ENCODE measurements at places on chromosomes 5 and 9. TPM values are rescaled to one million over a fixed set of nuclear protein-coding genes. Genes with fewer than 3 reads are reported as not detected.

Gene IFNK
- not detected for total RNA-seq

Gene HRH2
- total RNA-seq, result 1.9 TPM

Gene FOXD4L3
- total RNA-seq, result not detected

Gene NUTM2G
- total RNA-seq, result not detected

Gene AHRR
- 8.6 TPM for total RNA-seq

Gene HMGCS1
- total RNA-seq, result 146 TPM

Gene KIF27
- total RNA-seq, result 3.0 TPM

Gene SLCO4C1
- 0.22 TPM for total RNA-seq

Gene PPP3R2
- not detected for total RNA-seq

Gene ST8SIA4
- total RNA-seq, result 0.59 TPM

GRCh38 chr9:131405428-131405827, 11.5 kb downstream of the PRRC2B start:
- DNase-seq, result peak; percentile 95

- no peak for DNase-seq
These were observed 337.7 kb downstream of the PLK2 start for GRCh38 chr5:58122157-58122556.

DNA sequence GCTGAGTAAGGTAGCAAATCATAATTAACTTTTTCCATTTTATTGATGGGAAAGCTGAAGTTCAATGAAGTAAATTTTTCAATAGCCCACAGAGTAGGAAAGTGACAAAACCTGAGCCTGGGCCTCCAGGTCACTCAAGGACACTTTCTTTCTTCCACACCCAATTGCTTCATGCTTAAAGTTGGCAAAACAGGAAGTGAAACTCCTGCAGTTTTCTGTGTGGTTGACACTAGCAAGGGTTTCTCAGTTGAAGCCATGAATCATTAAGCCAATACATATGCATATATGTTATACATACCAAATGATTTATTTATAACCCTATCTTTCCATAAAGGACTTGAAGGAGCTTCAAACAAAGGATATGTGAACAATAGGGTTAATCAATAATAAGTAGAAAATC, 13.9 kb downstream of the TLR4 start:
- no peak for DNase-seq

DNA sequence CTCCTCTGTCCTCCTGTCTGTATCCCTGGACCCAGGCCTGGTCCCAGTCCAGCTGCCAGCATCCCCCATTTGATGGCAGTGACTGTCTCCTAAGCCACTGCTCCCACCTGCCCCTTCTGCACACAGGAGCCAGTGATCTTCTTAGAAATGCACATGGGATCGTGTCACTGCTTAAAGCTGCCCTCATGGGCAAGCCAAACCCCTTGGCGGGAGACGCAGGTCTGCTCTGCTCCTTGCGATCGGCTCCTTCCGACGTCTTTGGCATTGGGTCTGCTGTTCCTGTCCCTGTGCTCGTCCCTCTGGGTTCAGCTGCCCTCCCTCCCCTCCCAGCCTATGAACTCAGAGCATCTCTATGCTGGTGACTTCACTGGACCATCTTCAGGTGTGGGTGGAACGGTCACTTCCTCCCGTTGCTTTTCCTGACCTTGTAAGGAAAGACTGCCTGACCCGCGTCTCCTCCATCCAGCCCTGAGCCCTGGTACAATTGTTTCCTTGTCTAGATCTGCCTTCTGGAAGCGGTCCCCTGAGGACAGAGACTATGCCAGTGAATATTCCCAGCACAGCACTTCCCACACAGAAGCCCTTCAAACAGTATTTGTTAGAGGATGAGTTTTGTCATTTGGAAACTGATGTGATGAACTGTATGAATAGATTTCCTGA, 116.5 kb downstream of the ZNF354C start:
- DNase-seq, result no peak

GRCh38 chr9:91334053-91334452, 27.7 kb downstream of the AUH start:
- DNase-seq, result peak; percentile 20

DNA sequence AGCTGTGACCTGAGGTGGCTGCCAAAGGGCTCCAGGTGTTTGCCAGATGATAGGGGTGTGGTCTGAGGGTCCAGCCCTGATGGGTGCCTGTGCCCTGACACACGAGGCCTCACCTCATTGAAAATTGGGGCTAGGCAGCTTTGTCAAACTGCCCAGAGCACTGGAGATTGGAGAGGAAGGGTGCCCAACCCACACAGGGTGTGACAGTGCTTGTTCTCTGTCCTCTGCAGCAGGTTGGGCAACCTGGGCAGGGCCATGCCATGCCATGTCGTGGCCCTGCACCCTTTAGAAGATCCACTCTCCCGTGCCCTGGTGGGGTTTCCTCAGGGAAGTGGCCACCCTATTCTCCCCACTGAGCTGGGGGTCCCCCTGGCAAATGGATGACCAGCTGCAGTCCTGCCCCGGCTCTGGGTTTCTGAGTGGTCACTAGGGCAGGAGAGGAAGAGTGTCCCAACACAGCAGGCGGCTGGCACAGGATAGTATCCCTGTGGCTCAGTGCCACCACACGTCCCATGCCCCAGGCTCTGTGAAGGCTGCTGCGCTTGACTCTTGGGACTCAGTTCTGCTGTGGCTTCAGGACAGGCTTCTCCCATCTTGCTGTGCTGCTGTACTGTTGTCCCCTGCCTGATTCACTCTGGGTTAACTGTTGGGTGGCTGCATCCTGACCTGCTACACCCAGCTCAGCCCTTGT, 100.8 kb upstream of the PITX1 start:
- DNase-seq, result no peak

DNA sequence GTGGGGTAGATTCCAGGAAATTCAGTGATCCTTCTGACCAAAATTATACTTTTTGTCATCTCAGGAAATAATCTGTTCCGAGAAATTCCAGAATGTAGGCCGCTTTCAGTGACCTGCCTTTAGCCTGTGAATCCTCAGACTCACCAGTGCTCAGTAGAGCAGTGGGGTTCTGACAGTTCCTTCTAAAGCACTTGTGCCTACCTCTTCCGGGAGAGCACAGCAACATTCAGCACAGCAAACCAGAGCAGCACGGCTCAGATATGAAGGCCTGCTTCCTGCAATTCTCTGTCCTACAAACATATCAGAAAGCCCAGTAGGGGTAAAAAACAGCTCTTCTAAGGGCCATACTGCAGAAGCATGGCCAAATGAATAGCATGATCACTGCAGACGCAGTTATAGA, 15.0 kb downstream of the FANCC start:
- DNase-seq, result no peak

GRCh38 chr9:8447601-8448000, 648.0 kb upstream of the DMAC1 start:
- DNase-seq, result no peak

- DNase-seq, result no peak
These were observed 37.9 kb downstream of the ARPC5L start for GRCh38 chr9:124899845-124900244.

GRCh38 chr5:93831449-93831848, 90.0 kb upstream of the POU5F2 start:
- peak; percentile 92 for DNase-seq

- no peak for DNase-seq
These were observed 19.9 kb downstream of the MGAT1 start for GRCh38 chr5:180782748-180783147.

- no peak for DNase-seq
These were observed 273.2 kb downstream of the SMARCA2 start for GRCh38 chr9:2288309-2288708.

DNA sequence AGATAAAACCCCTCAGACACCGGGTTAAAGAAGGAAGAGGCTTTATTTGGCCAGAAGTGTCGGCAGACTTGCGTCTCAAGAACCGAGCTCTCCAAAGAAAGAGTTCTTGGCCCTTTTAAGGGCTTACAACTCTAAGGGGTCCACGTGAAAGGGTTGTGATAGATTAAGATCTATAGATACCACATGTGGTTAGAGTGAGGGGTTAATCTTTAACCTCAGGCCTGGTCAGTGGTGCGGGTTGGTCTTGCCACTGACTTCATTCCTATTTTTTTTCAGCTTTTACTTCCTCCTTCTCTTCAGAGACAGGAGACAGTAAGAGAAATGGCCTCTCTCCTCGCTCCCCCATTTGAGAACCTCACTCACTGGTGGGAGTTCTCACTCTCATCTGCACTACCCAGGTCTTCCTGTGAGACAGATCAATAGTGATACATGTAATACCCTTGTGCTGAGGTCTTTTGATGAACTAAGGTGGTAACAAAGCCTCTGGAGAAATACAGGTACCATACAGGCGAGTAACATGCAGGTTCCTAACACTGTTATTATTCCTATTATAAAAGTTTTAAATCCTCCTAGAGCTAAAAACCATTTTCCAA, 52.4 kb upstream of the COX7C start:
- DNase-seq, result no peak

- DNase-seq, result peak; percentile 15
These were observed 601.9 kb downstream of the SEMA5A start for GRCh38 chr5:8944005-8944404.

All from astrocyte (in vitro differentiated cells and primary cell).